Activated CD4-positive, alpha-beta T cell treated with anti-CD3 and anti-CD28 coated beads, Interleukin-2, amount 50 U/mL, for 24 hours (primary cell): ENCODE measurements at places on chromosomes 3 and 15.

DNA sequence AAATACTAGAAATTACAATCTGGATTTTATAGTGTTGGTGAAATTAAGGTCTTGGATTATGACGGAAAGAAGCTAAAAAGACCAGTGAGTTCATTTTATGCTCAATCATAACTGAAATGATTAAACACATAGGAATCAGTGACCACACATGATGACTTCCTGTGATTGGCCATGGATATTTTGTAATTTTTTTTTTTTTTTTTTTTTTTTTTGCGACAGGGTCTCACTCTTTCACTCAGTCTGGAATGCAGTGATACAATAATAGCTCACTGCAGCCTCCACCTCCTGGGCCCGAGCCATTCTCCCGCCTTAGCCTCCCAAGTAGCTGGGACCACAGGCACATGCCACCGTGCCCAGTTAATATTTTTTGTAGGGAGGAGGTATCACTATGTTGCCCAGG lies 47.4 kb downstream of the PAQR5 start:
- no peak for DNase-seq

- DNase-seq, result no peak
Observed at GRCh38 chr15:98946301-98947255, 61.0 kb downstream of the PGPEP1L start.

DNA sequence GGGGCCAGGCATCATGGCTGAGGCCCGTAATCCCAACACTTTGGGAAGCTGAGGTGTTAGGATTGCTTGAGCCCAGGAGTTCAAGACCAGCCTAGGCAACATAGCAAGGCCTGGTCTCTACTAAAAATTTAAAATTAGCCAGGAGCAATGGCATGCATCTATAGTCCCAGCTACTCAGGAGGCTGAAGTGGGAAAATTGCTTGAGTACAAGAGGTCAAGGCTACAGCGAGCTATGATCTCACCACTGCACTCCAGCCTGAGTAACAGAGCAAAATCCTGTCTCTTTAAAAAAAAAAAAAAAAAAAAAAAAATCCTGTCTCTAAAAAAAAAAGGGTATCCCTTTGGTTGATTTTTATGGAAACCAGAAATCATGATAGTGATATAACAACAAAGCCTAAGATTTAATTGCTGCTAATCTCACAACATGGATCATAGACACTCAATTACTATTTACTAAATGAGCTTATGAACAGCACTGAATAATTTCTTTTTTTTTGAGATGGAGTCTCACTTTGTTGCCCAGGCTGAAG lies 12.1 kb downstream of the PCLAF start:
- DNase-seq, result no peak

GRCh38 chr3:39810647-39811161 lies 1.3 kb downstream of the MYRIP start:
- DNase-seq, result no peak

- DNase-seq, result no peak
Observed at GRCh38 chr15:82969353-82969752, 16.7 kb upstream of the RAMAC start.

- DNase-seq, result no peak
Observed at GRCh38 chr3:15066467-15066866, 1.4 kb upstream of the MRPS25 start.

DNA sequence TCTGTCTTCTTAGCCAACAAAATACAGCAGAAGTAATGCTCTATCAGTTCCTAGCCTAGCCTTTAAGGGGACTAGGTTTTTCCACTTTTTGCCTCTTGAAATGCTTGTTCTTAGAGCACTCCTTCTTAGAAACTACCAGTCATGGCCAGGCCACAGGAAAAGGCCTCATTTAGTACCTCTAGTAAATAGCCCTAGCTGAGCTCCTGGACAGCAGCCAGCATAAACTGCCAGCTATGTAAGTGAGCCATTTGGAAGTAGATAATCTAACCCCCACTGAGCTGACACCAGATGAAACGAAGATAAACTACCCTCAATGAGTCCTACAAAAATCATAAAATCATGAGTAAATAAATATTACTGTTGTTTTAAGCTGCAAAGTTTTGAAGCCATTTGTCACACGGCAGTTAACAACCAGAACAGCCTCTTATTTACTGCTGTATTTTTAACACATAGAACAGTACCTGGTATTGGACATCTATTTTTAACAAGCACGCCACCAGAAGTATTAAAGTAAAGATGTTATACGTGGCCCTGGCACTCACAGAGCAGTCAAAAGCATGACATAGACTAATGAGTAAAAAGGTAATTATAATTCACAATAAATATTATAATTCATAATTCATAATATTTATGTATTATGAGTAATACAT lies 12.0 kb downstream of the TBC1D5 start:
- no peak for DNase-seq

DNA sequence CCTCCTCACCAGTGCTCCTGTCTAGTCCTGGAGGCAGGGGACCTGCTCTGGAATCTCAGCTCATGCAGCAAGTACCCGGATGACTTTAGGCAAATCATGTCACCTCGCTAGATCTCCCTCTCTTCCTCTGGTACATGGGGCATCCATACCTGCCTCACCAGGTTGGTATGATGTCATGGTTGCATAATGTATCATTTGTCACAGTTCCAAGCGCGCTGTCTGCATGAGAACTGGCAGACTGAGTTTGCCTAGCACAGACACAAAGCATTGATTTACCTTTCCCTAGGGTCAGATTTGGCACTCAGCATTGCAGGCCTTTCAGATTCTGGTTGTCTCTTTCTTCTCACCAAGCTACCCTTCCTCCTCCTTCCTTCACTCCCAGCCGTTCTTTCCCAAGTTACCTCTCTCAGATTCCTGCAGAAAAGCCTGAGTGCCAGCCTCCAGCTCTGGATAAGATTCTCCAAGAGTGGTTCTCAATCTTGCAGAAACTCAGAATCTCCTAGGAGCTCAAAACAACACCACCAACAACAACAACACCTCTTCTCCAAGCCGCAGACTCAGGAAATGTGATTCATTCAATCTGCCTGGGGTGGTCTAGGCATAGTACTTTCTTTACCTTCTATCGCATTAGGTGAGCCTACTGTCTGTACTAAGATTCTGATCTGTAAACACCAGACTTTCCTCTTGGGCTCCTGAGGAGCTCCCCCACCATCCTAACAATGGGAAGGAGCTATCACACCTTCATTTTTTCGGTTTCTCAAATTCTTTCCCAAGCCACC lies 29.5 kb downstream of the FAM43A start:
- DNase-seq, result no peak

- DNase-seq, result no peak
Observed at GRCh38 chr3:152276681-152277080, 8.0 kb downstream of the MBNL1 start.

DNA sequence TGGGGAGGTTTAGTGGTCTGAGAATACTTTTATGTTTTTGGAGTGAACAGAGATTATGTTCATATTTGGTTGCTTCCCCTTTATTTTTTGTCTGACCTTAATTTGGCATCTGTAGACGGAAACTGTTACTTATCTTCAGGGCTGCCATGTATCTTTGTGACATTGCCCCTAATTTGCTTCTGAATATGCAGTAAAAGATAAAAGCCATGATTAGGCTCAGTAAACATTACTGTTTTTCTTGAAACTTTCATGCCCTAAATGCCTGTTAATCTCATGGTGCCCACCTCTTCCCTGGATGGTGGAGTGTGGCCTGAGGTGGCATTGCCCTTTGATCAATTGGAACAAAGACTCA lies 106.7 kb downstream of the C3orf70 start:
- no peak for DNase-seq

DNA sequence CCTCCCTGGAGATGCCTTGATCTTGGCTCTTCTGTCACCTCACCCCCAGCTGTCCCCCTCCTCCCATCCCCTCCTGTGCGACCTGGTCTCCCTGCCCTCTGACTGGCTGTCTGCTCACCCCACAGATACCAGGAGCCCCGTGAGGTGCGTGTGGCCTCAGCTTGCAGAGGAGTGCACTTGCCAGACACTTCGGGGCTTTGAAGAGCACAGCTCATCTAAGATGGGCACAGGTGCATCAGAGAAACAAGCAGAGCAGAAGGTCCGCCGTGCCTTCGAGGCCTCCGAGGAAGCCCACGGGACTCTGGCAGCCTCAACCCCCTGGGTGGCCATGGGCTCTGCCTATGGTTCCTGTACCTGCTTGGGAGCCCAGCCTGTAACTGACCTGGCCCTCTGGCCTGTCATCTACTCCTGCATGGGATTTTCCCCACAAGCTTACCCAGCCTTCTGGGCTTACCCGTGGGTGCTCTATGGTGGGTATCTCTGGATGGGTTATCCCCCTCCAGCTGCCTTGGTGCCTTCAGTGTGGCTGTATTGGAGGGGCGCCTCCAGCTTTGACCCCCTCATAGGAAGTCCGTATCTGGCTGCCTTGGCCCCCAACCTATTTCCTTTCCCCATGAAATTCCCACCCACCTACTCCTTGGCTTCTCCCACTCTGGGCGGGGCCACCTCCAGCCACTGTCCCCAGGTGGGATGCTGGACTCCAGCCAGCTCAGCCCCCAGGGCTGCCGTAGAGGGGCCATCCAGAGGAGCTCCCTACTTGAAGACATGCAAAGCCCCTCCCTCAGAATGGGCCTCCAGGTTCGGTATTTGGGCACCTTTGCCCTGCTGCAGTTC lies 3.8 kb downstream of the PRR23E start:
- no peak for DNase-seq

GRCh38 chr3:28569357-28569756 lies 220.7 kb upstream of the AZI2 start:
- DNase-seq, result no peak

DNA sequence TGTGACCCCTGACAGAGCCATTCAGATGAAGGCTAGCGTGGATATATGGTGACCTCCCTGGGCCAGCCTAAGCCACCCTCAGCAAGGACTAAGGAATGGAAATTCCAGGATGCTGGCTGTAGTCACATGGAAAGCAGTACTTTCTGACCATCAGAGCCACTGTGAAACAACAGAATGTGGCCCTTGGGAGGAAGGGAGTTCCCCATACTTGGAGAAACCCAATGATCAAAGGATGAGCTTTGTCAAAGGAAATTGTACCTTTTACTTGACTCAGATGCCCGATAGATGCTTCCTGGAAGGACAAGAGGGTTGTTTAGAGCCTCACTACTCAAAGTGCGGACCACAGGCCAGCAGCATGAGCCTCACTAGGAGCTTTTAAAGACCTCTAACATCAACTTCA lies 484.5 kb upstream of the PROK2 start:
- DNase-seq, result no peak

GRCh38 chr3:45583021-45583851 lies 11.3 kb upstream of the LIMD1 start:
- no peak for DNase-seq

DNA sequence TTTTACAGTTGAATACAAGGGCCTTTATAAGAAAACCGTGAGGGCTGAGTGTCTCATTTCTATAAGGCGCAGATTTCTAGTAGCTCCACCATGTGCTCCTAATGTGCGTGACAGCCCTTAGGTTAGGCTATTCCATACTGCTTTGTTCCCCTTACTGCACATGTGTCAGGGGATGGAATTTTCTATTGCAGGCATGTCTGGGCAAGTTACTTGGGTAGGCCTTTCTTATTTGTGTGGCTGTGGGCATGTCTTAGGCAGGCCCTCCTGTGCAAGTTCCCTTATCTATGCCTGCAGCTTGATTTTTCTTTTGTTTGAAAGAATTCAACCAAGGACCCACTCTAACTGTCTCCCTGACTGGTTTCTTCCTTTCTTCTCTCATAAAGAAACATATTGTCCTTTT lies 434.2 kb upstream of the CNTN3 start:
- no peak for DNase-seq

- no peak for DNase-seq
Observed at GRCh38 chr15:78811124-78811824, at the start of gene ADAMTS7. ADAMTS7 (minus strand) TSS chr15:78811464; CDS start chr15:78811220, 244 bp downstream.

DNA sequence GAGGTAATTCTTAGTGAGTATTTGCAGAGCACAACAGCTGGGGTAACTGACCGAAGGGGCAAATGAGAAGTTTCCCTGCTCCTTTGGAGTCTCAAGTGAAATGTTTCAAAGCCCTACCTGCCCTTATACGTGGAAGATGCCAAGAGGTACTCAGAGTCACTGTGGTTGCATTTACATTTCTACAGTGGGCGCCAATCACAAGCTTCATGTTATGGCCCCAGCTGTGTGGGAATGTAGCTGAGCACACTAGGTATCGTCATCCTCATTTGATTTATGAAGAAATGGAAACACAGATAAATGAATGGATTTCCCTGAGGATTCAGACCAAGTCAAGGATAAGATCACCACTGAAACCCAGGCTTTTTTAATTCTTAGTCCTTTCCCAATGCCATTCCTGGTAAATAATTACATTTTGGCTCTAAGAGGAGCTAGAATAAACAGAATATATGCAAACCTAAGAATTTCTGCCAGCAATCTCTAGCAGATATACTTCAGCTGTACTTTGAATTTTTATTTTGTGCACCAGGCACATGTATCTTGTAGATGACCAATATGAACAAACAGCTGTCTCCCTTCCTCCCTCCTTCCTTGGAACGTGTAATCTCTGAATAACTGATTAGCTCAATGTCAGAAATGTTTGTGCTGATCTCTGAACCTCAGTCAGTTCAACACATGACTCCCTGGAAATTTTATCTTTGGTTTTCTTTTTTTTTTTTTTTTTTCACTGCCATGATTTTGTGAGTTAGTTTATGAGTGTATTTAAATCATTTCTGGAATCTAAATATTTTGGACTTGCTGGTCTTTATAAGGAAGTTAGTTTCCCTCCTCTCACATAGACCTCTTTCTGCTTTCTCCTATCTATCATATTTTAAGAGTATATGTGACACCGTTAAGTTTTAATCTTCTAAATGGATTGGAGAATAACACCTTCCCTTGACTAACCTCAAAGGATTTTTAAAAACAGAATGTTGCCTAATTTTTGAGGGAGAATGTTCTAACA lies 69.2 kb downstream of the MAP2K5 start:
- DNase-seq, result no peak

GRCh38 chr3:70737666-70738290 lies 425.3 kb upstream of the MDFIC2 start:
- no peak for DNase-seq

DNA sequence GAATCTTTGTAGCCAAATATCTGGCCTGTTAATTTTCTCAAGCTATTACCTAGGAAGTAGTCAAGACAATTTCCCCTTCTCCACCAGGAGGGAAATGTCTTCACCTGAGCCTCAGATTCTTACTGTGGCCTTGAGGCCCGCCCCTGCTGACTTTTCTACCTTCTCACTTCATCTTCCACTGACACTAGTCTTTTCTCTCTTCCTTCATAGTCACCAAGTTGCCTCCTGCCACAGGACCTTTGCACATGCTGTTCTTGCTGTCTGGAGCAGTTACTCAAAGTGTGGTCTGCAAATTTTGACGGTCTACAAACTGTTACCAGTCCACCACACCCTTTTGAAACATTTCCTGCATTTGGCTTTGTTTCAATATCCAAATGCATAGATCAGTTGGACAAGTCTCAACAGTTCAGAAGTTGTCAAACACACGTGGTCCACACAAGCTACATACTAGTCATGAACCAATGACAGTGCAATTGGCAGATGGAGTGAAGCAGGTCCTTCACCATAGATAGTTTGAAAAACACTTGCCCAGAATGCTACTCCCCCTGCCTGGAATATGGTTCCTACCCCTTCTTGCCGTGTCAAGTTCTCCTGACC lies 100.5 kb downstream of the OSBPL10 start:
- DNase-seq, result no peak
